ENCODE measurements at places on chromosomes 4 and X.
A peak's percentile ranks its signal among the peaks of the same experiment; 100 is the strongest.

DNA sequence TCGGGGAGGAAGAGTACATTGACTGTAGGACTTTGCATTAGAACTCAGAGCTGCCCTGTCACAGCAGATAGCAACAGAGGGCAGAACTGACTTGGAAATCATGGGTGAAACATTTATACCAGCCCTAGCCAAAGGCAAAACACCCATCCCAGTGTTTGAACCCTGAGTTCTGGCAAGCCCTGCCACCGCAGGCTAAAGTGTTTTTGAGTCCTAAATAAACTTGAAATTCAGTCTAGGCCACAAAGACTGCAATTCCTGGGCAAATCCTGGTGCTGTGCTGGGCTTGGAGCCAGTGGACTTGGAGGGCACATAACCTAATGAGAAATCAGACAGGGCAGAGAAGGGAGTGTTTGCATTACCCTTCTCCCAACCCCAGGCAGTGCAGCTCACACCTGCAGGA is 1015.7 kb downstream of the FSTL5 start:
- DNase-seq: no peak

DNA sequence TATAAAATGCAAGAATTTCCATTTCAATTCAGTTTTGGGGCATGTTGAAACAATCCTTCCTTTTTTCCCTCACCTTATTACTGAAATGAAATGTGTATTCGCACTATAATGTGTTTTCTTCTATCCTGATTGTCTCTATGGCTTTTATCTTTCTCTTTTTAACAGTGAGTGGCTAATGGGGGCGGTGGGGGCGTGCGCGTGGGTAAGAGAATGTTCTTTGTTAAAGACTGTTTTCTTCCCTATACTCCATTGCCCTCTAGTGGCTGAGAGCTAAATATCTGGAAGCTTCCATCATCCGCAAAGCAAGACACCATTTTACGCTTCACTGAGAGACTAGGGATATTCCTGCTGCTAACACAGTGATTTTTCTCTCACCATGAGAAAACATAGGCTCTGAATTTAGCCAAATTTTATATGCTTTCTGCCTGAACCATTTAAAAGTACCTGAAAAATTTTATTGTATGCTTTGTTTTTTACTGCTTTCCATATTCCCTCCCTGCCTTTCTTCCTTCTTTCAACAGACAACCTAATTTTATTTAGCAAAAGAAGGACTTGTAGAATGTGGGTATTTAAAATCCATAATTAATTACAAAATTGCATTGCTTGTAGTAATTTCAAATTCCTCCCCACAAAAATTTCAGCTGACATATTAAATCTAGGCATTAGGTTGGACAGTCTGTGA is 194.0 kb downstream of the GASK1B start:
- DNase-seq: peak; percentile 3

DNA sequence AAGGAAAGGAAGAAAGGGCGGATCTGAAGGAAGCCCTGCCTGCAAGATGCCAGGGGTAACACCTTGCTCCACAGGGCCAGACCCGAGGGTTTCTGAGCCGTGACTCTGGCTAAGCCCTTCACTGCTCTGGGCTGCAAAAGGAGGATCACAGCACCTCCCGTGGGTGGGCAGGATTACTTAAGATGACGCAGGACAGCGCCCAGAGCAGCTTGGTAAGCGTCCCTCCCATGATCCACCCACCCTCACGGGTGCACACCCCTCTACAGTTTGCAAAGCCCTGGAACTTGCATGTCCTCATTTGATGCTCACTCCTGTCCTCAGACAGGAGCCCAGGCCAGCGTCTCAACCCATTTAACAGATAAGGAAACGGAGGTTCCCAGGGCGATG is 64.9 kb downstream of the CRMP1 start:
- no peak for DNase-seq

GRCh38 chrX:40947276-40947675 is 138.0 kb upstream of the USP9X start:
- no peak for DNase-seq

GRCh38 chrX:53288189-53288588 is 6.8 kb upstream of the IQSEC2 start:
- DNase-seq: peak; percentile 39

DNA sequence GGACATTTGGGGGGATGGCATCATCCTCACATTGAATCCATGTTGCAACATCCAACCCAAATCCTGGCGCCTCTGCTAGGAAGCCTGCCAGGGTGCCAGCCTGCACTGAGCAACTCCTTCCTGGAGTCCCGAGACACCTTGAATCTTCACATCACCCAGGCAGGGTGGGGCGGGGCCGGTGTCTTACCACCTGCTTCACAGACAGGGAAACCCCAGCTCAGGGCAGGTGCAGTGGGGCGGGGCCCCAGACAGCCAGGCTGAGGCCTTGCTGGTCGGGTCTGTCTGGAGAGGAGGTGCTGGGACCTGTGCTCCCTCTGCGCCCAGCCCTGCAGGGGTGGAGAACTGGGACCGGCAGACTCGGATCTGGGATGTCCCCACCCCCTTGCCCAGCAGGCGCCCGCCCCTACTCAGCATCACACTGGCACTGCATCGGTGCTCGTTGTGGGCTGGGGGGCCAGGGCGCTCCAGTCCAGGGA is 31.5 kb upstream of the HTRA3 start:
- no peak for DNase-seq

DNA sequence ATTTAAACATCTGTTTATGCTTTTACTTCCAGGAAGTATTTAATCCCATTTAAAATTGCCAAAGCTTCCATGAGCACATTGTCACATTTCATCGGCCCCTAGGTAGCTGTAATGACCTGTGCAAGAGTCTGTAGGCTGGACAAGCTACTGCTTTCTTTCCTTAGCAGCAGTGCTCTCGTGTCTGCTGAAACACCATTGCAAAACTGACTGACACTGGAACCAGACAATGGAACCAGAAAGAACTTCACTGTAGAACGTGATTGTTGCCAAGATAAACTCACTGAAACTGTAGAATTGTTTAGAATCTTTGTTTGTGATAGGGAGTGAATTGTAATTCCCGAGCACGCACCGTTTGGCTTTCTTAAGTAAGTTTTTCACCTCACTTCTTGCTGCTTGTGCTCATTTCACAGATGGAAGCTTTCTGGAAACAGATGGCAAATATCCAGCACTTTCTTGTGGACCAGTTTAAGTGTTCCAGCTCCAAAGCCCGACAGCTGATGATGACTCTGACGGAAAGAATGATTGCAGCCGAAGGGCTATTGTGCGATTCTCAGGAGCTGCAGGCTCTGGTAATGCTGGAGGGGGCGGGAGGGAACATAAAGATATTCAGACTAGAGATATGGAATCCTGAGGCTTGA is 36.9 kb downstream of the EVC start:
- DNase-seq: no peak

- peak; percentile 27 for DNase-seq
These were observed 66.3 kb downstream of the TSPAN7 start for GRCh38 chrX:38627683-38628082.

DNA sequence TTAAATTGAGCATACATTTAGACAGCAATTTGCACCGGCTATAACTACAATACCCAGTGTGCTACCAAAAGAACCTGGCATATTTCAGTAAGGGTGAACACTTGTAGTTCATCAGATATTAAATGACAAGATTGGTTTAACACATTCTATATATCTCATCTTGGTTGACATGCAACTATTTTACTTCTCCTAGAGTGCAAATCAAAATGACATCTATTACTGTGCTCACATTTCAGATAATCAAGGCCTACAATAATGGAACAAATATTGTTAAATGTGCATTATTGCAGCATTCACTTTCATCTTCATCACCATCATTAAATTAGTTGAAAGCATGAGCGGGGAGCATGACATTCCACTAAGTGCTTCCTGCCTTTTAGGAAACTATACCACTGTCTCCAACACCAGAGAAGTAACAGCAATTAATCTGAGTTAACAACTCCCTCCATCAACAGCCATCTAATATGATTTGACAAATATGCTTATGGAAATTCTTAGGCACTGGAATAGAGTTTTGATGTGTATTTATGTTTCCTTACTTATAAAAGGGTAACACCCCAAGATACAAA is 209.8 kb upstream of the SLIT2 start:
- DNase-seq: no peak

GRCh38 chr4:52507774-52508173 is 151.3 kb downstream of the USP46 start:
- DNase-seq: no peak

GRCh38 chrX:20271730-20272129 is 5.0 kb upstream of the RPS6KA3 start:
- no peak for DNase-seq

GRCh38 chr4:121791481-121791880 is 9.6 kb upstream of the EXOSC9 start:
- DNase-seq: no peak

DNA sequence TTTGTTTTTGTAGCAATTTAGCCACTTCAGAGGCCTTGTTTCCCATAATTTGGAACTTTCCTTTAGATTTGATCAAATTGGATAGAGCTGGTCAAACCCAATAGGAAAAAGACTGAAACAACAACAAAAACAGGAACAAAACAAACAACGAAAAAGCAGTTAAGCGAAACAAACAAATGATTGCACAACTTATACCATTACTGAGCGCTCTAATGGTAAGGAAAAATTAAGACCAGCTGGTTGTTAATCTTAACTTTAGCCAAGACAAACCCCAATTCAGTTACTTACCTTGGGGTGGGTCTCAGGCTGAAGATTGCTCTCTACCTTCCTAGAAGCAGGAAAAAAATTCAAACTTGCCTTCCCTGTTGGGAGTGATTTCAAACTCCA is 38.3 kb downstream of the SPCS3 start:
- no peak for DNase-seq

GRCh38 chr4:99645638-99646037 is 12.0 kb downstream of the C4orf54 start:
- DNase-seq: peak; percentile 39

GRCh38 chr4:146478009-146478408 is 43.7 kb downstream of the SLC10A7 start:
- peak; percentile 10 for DNase-seq

GRCh38 chrX:136291824-136292223 is 8.9 kb upstream of the ADGRG4 start:
- DNase-seq: no peak

DNA sequence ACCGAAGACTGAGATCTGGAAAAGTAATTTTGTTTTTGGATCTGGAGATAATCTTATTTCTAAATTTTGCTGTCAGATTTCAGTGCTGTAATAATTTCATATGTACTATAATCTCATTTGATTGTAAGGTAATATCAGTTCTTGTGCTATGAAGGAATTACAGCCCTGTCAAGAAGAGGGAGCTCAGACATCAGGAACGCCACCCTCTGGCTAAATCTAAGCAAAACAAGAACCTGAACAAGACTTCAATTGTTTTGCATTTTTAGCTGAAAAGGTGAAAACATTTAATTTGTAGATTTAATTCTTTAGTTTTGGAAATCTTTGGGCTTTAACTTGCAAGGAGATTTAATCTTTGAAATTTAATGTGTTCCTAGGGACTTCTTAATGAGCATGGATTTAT is 525.4 kb upstream of the HS3ST1 start:
- no peak for DNase-seq

GRCh38 chr4:8368061-8368481 is 72.5 kb downstream of the ACOX3 start:
- DNase-seq: no peak

- no peak for DNase-seq
These were observed 45.8 kb upstream of the ARSJ start for GRCh38 chr4:114025176-114025777.

DNA sequence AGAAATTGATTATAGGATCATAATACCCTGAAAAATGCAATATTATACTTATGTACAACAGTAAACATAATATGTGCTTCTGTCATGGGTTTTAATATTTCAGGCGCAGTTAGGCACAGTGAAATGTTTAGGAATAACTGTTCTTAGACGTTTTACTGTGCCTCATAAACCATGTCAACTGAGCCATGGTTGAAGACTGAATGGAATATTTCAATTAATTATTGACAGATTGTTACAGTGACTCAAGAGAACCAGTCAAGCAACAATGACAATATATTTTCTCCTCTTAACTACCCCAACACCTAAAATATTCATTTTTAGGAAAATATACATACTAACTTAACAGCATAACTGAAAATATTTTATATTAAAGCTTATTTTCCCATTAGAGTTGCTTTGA is 852.7 kb upstream of the FRG1 start:
- no peak for DNase-seq

GRCh38 chr4:136246876-136247275 is 1285.4 kb downstream of the PCDH18 start:
- DNase-seq: peak; percentile 74

GRCh38 chrX:134174859-134175258 is 62.1 kb upstream of the CCDC160 start:
- no peak for DNase-seq

- no peak for DNase-seq
These were observed 411.9 kb downstream of the TRIML1 start for GRCh38 chr4:188551156-188551555.

GRCh38 chr4:41189076-41189475 is 25.3 kb downstream of the APBB2 start:
- DNase-seq: no peak

DNA sequence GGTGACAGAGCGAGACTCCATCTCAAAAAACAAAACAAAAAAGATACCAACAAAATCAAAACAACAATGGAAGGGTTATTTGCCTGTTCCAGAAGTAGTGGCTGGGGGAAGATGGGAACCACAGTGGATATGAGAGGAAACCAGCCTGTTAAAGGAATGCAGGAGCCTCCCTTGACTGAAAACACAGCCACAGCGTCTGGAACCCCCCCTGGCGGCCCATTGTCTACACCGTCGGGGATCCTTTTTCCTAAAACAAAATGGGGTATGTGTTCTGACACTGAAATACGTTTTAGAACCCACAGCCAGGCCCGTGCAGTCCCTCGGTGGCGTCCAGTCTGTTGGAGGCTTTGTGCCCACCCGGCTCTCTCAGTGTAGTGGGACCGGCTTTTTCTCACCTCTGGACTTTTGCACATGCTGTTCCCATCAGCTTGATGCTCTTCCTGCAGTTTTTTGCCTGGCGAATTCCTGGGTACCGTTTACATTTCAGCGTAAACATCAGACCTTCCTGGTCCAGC is 19.6 kb downstream of the PIGG start:
- no peak for DNase-seq

GRCh38 chr4:156378033-156378665 is 424.5 kb upstream of the CTSO start:
- DNase-seq: peak; percentile 7

- no peak for DNase-seq
These were observed 258.7 kb upstream of the CPEB2 start for GRCh38 chr4:14743601-14744000.

DNA sequence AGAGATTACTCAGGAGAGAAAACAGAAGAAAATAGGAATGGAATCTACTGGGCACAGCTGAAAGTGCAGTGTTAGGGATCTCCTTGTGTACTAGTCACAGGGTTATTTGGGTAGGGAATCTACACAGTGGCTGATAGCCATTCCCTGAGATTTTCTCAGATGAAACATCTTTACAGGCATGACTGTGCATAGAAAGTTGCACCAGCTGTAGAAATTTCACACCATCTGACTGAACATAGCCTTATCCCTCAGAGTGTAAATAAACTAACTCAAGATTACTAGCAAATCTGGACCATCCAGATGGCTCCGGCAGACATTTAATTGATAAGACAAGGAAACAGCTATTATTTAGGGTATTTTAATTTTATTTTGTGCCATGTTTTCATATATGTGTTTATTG is 2053.5 kb upstream of the TENM3 start:
- DNase-seq: no peak

- no peak for DNase-seq
These were observed 127.1 kb downstream of the RBM46 start for GRCh38 chr4:154908168-154908567.

GRCh38 chr4:159070742-159071141 is 32.1 kb upstream of the RAPGEF2 start:
- DNase-seq: no peak

GRCh38 chr4:173121076-173121561 is 47.5 kb upstream of the GALNT7 start:
- no peak for DNase-seq

All from DMS 273 treated with DMSO at 0.1 percent for 48 hours (cell line).